ENCODE measurements at places on chromosomes 2 and 18.

- no peak for DNase-seq
These were observed 24.9 kb upstream of the CATIP start for GRCh38 chr2:218331745-218332144.

DNA sequence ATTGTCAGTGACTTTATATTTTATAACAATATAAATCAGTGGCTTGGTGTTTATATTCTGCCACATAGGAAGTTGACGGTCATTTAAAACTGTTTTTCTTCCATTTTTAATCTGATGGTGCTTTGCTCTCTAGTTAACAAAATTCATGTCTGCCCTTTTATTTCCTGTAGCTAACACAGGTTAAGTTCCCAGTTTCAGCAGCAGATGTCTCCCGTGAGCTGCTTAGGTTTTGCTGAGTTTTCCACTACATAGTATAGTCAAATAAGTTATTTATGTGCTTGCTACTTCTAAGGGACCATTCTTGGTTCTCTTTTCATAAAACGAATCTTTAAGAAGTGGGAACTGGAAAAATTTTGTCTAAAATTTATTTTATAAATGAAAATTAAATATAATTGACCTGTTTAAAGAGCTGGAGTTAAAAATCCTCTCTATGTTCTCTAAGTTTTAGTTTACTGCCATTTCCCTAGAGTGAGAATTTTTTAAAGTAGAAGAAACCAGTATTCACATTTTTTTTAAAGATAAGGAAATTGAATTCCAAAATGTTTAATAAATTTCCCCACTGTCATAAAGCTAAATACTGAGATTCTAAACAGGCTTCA lies 20.6 kb downstream of the HTR2B start:
- no peak for DNase-seq

DNA sequence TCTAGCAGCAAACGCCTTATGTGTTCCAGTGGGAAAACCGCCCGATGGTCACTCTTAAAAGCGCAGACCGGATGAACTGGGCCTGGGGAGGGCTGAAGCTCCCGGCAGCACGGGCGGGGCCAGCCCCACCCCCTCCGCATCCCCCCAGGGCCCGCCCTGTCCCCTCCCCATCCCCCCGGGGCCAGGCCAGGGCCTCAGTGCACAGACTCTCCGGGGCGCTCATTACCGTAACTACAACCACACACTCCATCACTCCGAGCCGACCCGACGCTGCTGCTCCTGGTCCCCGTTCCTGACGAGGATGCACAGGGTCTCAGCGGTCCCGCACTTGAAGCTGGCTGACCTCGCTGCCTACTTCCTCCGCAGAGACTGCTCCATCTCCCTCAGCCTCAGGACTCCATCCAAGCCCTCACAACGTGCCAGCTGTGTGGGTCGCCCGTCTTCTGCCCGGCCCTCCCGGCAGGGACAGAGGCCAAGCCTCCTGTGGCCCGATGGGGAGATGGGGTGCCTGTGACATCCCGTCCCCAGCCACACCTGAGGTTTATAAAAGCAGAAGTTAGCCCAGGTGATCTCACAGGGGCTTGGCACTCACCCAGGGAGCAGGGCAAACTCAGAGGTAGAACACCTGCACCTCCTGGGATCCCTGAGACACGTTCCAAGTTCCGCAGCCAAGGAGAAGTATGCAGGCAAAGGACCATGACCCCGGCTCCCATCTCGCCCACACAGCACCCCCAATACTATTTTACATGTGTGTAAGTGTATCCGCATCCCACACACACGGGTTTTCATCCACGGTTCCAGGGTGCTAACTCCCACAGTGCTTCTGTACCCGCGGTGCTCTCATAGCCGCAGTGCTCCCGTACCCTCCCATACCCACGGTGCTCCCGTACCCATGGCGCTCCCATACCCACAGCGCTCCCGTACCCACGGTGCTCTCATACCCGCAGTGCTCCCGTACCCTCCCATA lies 36.0 kb downstream of the SLC66A2 start:
- no peak for DNase-seq

- DNase-seq = no peak
These were observed 20.3 kb downstream of the PLEK start for GRCh38 chr2:68385220-68385906.

GRCh38 chr2:105252271-105252670 lies 10.7 kb downstream of the GPR45 start:
- no peak for DNase-seq
